KG1 (cell line): ENCODE measurements at places on chromosomes 1 and 21.

DNA sequence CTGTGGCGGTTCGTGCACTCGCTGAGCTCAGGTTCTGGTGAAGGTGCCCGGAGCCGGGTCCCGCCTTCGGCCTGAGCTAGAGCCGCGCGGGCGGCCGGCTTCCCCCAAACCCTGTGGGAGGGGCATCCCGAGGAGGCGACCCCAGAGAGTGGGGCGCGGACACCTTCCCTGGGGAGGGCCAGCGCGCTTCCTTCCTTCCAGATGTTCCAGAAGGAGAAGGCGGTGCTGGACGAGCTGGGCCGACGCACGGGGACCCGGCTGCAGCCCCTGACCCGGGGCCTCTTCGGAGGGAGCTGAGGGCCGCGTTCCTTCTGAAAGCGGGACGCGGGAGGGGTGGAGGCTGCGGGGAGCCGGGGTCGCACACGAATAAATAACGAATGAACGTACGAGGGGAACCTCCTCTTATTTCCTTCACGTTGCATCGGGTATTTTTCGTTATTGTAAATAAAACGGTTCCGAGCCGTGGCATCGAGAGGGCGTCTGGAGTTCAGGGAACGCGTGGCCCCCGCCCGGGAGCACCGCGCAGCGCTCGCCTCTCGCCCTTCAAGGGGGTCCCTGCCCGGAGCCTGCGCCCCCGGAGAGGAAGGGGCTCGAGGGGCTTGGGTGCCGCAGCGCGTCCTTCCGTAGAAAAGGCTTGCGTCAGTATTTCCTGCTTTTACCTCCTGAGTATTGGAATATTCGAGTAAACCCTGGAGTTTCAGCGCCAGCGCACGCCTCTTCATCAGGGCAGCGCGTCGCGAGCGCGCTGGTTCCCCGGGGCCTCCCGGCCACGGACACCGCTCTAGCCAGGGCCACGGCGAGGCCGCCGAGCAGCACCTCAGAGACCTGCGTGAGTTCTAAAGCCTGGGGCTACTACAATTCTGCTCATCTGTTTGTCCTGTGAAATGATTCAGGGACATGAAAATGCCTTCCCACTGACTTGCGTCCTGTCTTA, 11.5 kb downstream of the YBEY start:
- no peak for DNase-seq

GRCh38 chr1:78286686-78287085, 204.1 kb upstream of the PTGFR start:
- no peak for DNase-seq

DNA sequence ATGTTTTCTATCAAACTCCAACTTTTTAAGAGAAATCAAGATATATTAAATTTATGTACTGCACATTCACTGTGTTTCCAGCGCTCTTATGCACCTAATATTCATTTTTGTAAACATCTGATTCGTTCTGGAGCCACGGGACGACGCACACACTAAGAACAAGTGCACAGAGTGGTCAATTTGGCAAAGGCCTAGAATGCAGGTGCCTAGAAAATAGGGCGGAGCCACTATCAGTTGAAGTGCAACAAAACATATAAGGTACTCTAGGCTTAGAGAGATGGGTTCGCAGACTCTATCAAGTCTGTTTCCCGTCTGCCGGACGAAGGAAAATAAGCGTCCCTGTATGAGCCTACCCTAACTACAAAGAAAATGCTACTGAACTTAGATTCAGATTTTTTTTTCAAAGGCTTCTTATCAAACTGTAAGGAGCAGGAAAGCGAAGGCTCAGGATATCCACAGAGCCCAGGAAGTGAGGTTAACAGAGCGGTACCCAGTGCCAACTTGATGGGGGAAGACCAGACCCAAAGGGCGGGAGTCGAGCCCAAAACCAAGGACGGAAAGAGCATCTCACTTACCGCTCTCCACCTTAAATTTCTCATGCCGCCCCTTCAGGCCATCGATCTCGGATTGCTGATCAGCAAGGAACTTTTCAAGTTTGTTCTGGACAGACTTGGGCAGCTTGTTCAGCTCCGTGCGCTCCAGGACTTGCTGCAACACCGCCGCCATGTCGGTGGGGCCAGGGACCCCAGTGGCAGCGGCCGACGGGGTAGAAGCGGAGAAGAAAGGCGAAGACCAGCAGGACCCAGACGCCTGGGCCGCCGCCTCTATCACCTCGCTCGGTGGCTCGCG, 526 bp downstream of the TPR start:
- no peak for DNase-seq

- DNase-seq = no peak
Observed at GRCh38 chr1:236159704-236160539, 17.6 kb downstream of the GPR137B start.

DNA sequence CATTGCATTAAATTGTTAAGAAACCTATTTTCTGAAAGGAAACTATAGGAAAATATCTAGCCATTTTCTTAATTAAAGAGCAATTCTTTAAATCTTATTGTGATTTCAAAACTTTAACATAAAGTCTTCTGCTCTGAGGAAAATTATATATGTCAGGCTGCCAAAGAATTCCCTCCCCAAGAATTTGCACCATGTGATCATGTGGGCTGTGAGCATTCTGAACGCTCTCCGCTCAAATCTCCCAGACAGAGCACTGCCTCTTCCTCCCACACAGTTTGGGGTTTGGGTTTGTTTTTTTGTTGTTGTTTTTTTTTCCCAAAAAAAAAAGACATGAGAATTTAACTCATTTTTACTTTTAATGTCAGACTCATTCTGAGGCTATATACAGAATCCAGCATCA, 155.9 kb upstream of the PALMD start:
- DNase-seq = no peak
